Left forelimb (tissue), 1 donor: ENCODE measurements at places on chromosomes 4 and X.

DNA sequence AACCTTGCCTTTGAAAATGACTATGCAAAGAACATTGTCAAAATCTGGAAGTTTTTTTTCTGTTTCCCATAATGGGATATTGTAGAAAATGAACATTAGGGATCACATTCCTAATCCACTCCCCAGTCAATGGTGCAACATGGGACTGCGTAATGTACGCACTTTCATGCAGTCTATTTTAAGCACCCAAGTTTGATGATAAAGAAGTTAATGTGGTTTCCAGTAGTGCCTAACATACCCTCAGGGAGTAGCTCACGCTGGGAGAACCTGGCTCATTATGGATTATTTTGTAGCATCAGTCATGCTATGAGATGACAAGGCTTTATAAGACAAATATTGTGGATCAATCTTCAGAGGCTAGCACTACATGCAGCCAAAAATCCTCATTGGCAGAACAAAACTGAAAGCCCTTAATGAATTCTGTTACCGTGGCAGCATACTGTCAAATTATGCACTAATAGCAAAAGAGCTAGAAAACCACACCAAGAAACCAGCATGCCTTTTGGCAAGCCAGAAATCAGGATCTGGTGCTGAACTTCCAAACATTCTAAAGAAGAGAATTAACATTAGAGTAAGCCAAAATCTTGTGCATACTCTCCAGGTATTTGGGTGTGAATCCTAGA lies 1392.8 kb upstream of the TENM3 start:
- DNase-seq, result no peak

- DNase-seq, result no peak
Observed at GRCh38 chr4:78002260-78002659, 54.9 kb upstream of the FRAS1 start.

DNA sequence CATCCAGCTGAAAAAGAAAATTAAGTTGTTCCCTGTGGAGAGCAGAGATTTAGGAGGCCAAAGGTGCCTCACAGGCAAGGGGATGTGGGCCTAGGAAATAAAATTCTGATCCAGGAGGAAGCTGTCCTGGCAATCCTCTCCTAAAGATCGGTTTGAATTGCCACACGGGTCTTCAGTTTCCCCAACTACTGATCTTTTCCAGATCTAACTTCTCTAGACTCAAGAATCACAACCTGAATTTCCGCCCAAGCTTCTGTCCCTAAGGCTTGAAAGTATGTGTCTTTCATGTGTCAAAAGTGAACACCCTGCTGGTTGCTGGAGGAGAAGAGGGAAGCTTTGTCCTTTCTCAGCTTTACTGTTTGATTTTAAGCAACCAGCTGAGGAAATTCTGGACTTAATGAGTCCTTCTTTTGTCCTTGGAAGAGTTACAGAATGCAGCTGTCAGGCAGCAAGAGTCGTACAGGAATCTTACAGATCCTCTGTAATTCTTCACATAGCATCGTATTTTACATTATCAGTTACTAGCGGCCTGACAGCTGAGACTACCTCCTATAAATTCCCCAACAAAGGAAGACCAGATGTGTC lies 93.8 kb downstream of the INPP4B start:
- peak; percentile 64 for DNase-seq

- DNase-seq, result no peak
Observed at GRCh38 chrX:49877397-49878101, 1.7 kb upstream of the USP27X start.

DNA sequence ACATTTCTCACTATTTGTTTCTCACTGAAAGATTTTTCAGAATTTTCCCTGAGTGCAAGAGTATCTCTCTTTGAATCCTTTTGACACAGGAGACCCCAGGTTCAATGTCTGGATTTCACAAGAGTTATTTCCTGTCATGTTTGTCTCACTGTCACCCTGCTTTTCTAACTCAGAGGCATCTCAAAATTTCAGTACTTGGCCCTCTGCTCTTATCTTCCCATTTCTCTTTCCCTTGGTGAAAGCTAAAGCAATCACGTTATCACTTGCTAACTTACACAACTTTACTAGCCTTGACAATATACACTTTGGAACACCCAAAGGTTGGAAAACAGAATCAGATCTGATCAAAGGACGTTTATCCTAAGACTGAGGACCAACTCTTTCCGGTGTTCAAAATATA lies 17.3 kb downstream of the IGSF1 start:
- DNase-seq, result no peak

DNA sequence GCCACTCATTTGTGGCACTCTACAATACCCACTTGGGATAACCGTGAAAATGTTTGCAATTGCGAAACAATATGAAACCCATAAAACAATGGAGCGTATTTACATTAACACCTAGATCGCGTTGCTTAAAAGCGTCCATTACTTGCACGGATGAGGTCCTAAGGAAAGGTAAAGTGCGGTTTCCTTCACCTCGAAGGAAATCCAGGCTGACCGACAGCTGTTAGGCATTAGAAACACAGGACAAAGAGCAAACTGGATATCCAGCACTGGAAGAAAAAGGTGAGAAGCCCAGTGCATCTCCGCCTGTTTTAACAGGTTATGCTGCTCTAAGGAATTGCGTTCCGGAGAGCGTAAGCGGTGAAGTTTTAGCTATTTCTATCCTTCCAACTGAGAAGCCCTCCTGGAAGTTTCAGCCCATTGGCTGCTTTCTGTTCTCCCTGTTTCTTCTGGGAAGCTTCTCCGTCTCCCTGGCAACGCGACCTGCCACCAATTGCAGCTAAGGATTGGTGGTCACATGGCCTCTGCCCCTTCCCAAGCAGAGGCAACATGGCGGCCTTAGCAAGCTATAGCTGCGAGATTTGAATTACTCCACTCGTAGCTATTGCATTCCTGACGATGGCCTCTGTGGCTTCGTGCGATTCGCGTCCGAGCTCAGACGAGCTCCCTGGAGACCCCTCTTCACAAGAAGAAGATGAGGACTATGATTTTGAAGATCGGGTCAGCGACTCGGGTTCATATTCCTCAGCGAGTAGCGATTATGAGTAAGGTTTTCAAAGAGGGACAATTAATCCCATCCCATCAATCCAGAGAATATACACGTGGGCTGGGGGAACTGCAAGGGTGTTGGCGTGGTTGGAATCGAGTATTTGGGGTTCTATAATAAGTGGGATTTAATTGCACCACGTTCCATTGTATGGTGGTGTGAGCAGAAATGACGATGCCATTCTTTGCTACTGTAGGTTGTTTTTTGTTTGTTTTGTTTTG lies at the start of gene INTU:
Gene INTU, plus strand, starts transcription at position 538 of the 984 bp plus-strand sequence. Its CDS starts 78 bp downstream, at position 616.
- peak; percentile 93 for DNase-seq

- no peak for DNase-seq
Observed at GRCh38 chrX:54786967-54787366, 11.1 kb downstream of the ITIH6 start.
